Suppressor macrophage (primary cell): ENCODE measurements at places on chromosomes 5 and 9.

GRCh38 chr9:133394687-133395271 lies 18.6 kb downstream of the STKLD1 start:
- no peak for DNase-seq

DNA sequence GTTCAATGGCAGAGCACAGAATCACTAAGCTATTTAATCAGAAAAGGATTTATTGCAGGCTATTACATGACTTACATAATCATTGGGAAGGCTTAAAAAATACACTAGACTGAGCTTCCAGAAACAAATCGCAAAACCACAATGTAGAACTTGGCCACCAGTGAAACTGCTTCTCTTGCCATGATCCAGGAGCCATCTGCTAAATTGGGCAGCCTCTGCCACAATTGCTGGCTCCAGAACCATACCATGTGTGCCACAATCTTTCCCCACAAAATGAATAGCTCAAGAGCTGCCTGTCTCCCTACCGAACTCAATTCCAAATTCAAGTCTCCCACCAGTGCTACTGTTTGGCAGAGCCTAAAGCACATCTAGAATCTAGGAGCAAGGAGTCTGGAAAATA lies 9.8 kb upstream of the ERAP1 start:
- no peak for DNase-seq

GRCh38 chr9:136792321-136793085 lies 1.4 kb downstream of the TMEM141 start:
- DNase-seq, result no peak

GRCh38 chr5:71482132-71482531 lies 26.7 kb downstream of the BDP1 start:
- DNase-seq, result no peak

DNA sequence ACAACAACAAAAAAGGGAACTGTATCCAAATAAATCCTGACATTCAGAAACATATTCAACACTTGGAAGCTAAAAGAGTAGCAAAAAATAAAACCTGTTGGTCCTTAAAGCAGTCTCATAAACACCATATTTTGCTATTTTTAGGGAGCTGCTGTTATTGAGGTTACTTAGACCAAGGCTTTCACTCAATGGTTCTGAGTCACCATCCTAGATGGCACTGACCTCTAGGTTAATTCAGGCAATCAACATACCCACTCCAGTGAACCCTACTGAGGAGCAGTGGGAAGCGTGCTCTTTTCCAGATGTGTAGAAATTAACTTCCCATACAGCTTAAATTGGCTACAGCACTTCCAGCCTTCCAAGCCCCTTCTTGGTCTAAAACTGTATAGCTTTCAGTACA lies 5.2 kb downstream of the GNAQ start:
- peak; percentile 53 for DNase-seq

DNA sequence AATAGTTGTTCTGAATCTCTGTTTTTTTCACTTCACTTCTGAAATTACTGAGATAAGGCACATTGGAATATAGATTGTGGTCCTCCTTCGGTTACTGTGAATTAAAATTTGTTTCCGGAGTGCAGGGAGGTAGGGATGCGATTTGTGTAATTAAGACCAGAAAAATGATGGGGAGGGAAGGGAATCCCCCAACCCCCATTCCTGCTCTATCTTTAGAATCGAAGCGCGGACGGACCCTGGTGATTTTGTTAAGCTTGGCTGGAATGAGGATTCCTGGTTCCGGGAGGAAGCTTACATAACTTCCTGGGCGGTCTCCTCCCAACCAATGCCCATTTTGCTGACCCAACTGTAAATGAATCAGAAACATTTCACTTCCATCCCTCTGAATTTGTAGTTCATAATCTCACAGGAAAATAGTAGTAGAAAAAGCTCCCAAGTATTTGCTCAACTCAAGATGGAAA lies 220.1 kb upstream of the MSX2 start:
- no peak for DNase-seq

DNA sequence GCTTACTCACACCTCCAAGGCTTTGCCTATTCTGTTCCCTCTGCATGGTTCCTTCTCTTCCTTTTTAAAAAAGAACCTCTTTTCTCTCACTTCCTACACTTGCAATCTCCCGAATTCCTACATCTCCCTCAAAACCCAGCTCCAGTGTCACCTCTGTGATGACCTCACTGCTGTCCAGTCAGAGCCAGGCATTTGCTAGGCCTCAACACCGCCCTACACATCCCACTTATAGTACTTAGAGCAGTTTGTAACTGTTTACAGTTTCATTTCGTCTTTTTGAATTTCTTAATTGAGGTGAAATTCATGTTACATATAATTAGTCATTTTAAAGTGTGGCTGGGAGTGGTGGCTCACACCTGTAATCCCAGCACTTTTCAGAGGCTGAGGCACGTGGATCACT lies 30.8 kb downstream of the CD14 start:
- DNase-seq, result peak; percentile 55

GRCh38 chr5:124401476-124402143 lies 344.8 kb downstream of the ZNF608 start:
- DNase-seq, result no peak

GRCh38 chr9:113635586-113635985 lies 172.1 kb downstream of the RGS3 start:
- no peak for DNase-seq

GRCh38 chr9:17462869-17463464 lies 115.9 kb upstream of the SH3GL2 start:
- peak; percentile 85 for DNase-seq

DNA sequence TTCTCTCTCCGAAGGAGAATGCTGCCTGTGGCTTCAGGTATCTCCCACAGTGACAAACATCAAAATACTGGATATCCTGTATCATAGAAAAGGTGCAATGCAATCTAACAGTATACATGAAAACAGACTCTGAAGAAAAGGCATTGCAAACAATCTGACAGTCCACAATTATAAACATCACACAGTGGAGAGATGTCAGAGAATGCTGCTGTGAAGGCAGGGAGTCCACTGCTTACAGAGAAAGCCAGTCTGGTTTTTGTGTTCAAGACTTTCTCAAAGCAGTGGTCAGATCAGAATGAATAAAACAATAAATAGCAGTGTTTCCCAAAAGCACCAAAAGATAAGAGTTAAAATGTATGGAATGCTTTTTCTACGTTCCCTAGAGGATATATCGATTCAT lies 28.7 kb downstream of the TTC23L start:
- no peak for DNase-seq

DNA sequence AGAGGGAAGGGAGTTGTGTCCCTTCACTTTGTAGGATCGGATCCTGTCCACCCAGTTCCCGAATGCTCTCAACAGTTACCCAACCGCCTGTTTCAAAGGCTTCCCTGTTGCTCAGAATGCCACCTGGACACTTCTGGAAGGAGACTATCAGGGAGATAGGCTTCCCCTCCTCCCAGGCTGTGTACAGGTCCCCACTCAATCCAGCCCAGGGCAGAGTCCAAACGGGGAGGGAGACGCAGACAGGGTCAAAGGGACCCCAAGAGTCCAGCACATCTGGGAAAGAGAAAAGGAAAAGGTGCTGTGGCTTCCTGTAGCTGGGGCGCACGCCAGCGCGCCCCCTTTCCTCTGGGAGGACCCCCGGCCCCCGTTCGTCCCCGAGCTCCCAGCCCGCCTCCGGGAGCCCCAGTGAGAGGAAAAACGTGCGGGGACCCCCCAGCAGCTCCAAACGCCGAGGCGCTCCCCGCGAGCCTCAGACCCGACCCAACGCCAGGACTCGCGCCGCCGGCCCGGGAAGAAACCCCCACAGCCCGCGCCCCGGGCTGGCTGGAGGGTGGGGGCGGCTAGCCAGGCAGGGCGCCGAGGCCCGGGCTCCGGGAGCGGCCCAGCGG lies 640 bp downstream of the SURF4 start:
- DNase-seq, result peak; percentile 62

DNA sequence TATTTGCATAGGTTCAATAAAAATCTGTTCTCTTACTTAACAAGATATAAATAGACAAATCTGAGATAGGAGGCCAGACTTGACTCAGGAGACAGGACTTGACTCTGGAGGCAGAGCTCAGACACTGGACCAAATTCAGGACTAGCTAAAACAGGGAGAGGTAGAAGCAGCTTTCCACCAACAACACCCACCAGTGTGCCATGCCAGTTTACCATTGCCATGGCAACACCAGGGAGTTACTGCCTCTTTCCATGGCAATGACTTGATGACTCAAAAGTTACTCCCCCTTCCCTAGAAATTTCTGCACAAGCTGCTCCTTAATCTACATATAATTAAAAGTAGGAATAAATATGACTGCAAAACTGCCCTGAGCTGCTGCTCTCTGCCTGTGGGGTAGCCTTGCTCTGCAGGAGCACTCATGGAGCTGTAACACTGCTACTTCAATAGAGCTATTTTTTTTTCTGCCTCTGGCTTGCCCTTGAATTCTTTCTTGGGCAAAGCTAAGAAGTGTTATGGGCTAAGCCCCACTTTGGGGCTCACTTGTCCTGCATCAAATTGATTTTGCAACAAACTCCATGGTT lies 473.0 kb downstream of the PLK2 start:
- no peak for DNase-seq

DNA sequence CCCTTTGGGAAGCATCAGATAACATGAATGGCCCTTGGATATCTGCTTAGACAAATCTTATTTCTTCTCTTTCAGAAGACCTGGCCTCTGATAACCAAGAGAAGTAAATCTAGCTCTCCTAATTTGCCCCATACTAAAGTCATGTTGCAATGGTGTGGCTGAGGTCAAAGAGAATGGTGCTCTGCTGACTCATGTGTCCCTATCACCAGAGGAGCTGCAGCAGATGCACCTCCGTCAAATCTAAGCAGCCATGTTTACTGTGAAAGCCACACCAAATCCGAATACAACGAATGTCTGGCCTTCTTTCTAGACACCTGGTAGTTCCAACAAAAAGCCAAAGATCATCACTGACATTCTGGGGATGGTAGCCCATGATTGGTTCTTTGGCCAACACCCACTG lies 23.2 kb downstream of the RETREG1 start:
- peak; percentile 66 for DNase-seq

GRCh38 chr5:7668161-7668560 lies 182.8 kb downstream of the CFAP90 start:
- no peak for DNase-seq

GRCh38 chr9:119781886-119782285 lies 412.7 kb upstream of the BRINP1 start:
- DNase-seq, result no peak

GRCh38 chr5:45696206-45696836 lies at the start of gene HCN1:
Gene HCN1, minus strand, starts transcription at chr5:45696380.
- DNase-seq, result peak; percentile 58

GRCh38 chr9:61674465-61674864 lies 484.6 kb downstream of the SPATA31A7 start:
- DNase-seq, result no peak

- no peak for DNase-seq
These were observed 89.4 kb downstream of the NR3C1 start for GRCh38 chr5:143314099-143314498.

GRCh38 chr9:135919318-135919890 lies 12.1 kb upstream of the CAMSAP1 start:
- no peak for DNase-seq

GRCh38 chr5:181181650-181182565 lies 23.1 kb downstream of the TRIM7 start:
- DNase-seq, result peak; percentile 79

- peak; percentile 1 for DNase-seq
These were observed 71.7 kb downstream of the GRIA1 start for GRCh38 chr5:153562189-153562588.

DNA sequence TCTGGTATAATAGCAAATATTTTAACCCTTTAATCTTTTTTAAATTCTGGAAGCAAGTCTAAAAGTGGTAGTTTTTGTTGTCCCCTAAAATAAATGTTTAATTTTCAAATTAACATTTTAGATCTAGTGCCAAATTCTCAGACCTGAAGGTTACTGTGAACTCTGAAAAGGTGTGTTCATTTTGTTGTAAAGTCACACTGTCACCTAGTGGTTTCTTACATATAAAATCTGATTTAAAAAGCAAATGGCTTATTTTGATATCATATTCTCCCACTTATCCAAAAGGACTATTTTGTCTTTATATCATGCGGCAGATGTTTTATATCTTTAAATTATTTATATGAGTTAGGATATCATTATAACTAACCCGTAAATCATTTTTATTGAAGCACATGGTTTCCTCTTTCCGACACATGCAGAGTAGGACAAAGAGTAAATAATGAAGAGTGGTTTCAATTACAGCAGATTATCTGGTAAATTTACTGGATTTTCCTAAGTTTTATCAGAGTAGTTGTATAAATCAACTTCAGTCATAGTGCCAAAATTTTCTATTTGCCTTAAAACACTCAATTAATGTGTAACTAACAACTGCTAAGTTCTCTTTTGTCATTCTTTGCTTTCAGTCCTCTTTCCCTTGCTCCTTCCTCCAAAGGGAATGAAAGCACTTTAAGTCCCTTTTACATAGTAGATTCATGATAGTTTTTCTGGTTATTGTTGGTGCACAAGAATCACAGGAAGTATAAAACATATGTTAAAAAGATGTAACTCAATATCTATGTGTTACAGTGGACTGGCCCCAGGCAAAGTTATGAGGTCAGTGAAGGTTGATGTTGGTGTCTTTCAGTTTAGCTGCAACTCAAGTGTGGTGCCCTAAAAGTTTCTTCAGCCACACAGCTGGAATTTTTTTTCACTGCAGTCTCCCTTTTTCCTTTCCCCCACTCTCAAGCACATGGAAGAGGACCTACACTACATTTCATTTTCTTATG lies 189.6 kb downstream of the COX7C start:
- DNase-seq, result no peak

DNA sequence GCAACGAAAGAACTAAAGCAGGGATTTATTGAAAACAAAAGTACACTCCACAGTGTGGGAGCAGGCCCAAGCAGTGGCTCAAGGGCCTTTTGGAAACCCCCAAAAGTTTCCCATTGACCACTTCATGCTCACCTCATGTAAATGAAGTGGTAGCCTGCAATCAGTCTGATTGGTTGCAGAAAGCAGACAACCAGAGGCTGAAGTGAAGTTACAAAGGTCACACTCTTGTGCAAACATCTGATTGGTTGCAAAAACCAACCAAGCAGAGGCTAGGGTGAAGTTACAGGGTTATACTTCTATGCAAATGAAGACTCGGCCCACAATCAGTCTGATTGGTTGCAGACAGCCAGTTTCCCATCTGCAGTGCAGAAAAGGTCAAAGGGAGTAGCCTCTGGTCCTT lies 258.0 kb downstream of the YTHDC2 start:
- DNase-seq, result no peak

- no peak for DNase-seq
These were observed 69.8 kb downstream of the EQTN start for GRCh38 chr9:27227192-27227591.

DNA sequence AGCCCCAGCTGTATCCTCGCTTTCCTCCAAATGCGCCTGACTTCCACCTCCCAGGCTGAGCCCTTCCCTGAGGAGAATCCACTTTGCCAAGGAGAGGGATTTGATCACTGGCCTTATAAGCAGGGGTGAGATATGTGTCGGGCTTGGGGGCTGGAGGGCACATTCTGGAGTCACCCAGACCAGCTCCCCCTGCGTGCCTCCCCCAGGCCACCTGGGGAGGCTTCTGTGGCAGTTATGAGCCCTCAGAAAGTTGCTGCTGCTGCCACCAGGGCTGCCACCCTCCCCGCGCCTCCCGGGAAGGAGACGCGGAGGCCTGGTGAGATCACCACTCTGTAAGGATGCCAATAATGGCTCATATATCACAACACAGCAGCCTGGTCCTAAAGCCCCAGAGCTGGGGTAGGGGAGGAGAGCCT lies 211.5 kb downstream of the PAPPA start:
- DNase-seq, result no peak

- no peak for DNase-seq
These were observed 211.9 kb upstream of the PAPPA start for GRCh38 chr9:115941561-115942315.

- DNase-seq, result no peak
These were observed 564.3 kb upstream of the ZNF608 start for GRCh38 chr5:125310749-125311148.

GRCh38 chr5:110909950-110910349 lies 161.6 kb upstream of the TSLP start:
- DNase-seq, result no peak
